NCI-H187 (cell line): ENCODE measurements at places on chromosomes 11 and 22.

DNA sequence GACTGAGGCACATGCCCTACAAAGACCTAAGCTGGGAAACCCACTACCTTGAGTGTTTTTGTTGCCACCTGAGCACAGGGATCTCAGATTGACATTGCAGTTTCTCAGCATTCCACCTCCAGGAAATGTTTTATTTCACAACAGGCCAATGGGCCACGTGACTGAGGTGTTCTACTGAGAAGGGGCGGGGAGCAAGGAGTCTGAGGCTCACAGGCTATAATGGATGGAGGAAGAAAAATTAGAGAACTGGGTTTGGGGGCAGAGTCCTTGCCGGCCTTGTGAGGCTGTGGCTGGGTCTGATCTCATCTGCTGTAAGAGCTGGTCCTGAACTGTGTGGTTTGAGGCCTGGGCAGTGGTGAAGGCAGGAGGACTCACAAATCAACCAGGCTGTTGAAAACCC, 40.7 kb downstream of the ZNF202 start:
- DNase-seq = no peak

DNA sequence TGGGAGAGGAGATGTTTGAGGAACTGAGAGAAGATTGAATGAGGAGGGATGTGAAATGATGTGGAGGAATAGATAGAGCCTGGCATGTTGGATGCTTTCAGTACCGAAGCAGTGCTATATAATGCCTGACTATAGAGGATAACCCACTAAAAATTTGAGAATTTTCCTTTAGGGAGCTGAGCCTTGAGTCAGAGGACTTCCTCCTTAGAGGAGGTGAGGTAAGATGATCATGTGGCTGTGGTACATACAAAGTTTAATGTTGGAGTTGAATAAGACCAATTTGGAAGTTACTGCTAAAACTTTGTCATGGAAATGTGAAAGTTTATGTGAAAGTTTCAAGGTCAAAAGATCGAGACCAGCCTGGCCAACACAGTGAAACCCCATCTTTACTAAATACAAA, 66.9 kb downstream of the YAP1 start:
- no peak for DNase-seq

GRCh38 chr11:107653076-107653475, 58.8 kb downstream of the SLN start:
- no peak for DNase-seq

GRCh38 chr11:6708876-6709275, 25.7 kb upstream of the MRPL17 start:
- no peak for DNase-seq

- DNase-seq = no peak
Measured at GRCh38 chr11:66579017-66579606, 10.7 kb upstream of the CTSF start.

- DNase-seq = no peak
Measured at GRCh38 chr11:70207531-70208131, 4.5 kb downstream of the FADD start.

DNA sequence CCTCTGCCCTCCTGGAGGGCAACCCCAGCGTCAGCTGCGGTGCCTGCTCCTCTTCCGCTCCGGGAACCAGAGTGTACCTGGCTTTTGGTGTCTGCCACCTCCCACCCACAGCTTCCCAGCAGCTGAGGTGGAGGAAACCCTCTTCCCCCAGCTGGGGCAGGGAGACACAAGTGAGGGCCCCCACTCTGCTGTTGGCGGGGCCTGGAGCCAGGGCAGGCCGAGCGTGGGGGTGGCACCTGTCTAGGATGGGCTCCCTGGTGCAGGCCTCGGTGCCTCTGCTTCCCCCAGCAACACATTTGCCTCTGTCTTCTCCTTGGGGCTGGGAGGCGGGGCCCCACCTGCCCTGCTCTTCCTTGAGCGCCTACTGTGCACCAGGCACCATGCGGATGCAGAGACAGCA, 6.4 kb downstream of the OSM start:
- DNase-seq = no peak

GRCh38 chr11:46886211-46886610, 32.1 kb downstream of the LRP4 start:
- DNase-seq = no peak

- DNase-seq = no peak
Measured at GRCh38 chr11:78313181-78313795, 104.3 kb downstream of the GAB2 start.

GRCh38 chr22:49838771-49839717, 11.4 kb upstream of the BRD1 start:
- DNase-seq = no peak

GRCh38 chr22:40335358-40335757, 10.9 kb upstream of the ADSL start:
- DNase-seq = no peak

GRCh38 chr11:76560219-76560618, 110.3 kb downstream of the LRRC32 start:
- no peak for DNase-seq

DNA sequence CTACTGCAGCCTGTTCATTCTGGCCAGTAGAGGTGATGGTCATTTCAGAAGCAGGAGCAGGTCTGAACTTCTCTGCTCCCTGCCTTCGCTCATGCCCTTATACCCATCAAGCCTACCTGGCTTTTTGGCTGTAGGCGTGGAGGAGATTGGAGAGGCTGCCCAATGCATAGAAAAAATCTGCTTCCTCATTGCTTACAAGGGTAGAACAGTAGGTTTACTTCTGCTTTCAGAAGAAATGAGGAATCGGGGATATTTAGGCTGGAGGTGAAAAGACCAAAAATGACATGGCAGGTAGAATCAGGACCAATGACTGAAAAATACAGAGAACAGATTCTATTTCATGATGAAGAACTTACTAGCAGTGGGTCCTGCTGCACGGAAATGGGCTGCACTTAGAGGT, 72.9 kb upstream of the YWHAH start:
- DNase-seq = no peak

GRCh38 chr11:96055706-96056387, 131.9 kb upstream of the MTMR2 start:
- no peak for DNase-seq

- DNase-seq = no peak
Measured at GRCh38 chr11:289712-290620, 1.0 kb downstream of the PGGHG start.

GRCh38 chr11:64009710-64010109, 23.5 kb downstream of the OTUB1 start:
- no peak for DNase-seq

DNA sequence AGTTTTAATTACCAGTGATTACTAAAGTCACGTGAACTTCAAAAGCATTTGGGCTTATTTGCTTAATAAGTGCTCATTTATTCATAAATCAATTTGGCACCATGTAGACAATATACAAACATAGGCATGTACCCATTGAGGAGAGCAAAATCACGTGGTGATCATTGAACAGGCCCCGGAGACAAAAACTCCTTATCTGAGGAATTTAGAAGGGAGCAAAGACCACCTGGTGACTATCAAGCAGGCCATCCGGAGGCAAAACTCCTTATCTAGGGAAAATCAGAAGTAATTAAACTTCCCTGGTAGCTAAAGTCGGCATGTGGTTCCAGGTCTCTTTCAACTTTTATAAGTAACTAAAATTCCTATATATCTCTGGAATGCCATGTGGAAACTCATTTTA, 5.7 kb upstream of the BTBD10 start:
- DNase-seq = no peak

GRCh38 chr11:90798769-90799168, 575.9 kb upstream of the CHORDC1 start:
- DNase-seq = no peak

DNA sequence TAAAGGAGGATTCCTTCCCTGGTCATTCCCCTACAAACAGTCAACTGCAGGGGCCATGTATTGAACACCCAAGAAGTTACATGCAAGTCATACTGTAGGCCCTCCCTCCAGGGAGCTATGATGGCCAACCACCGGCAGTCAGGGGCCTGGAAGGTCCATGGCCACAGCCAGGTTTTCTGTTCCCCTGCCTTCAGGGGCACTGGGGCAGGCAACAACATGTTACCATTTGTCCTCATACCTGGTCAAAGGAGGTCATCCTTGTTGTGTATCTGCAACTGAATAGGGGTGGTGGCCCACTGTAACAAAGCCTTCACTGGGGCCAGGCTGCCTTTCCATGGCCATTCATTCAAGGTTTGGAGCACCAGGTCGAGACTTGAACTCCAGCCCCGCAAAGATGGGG, 433.6 kb downstream of the DYNC2H1 start:
- no peak for DNase-seq

DNA sequence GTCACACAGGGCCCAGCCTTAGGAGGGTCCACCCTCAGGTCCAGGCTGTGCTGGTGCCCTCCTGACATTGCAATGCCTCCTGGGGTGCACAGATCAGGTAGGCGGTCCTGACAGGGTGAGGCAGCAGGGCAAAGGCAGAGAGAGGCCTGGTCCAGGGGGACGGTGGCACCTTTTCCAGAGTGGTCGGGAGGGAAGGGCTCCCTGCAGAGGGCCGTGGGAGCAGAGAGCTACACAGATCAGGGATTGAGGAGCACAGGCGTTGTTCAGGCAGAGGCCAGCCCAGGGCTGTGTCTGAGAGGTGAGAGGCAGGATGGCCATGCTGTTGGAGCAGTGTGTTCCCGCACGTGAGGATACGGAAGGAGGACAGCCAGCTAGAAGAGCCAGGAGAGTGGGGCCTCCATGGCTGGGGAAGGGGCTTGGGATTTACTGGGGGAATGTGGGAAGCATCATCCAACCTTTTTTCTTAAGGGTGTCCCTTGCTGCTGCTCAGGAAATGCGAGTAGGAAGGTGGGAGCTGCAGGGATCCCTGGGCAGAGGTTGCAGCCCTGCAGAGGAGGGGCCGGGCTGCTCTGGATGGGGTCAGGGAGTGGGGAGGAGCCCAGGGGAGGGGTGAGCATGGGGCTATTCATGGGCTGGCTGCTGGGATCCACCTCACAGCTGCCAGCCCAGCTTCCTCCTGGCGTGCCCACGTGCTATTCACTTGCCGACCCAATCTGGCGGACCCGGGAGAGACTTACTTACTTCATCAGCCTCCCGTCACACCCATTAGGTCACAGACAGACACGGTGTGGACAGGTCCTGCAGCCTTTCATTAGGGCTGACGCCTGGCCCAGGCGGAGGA, 1516.4 kb downstream of the TBC1D22A start:
- no peak for DNase-seq

DNA sequence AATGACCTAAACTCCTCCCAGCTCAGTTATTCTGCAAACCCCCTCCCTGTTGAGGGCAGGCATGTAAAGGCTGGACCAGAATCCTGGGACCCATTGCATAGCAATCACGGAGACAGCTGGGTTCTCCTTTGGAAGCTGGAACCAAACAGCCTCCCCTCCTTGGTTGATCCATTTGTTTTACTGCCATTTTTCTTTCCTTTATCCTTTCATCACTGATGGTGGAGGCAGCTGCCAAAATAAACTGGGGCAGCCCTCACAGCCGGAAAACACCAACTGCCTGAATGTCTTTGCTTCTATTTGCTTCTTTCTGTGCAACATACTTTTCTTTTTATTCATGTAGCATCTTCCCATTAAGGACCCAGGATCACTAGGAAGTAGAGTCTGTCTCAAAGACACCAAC, 150.0 kb upstream of the SYT13 start:
- DNase-seq = no peak

GRCh38 chr11:61532134-61533038, 23.8 kb downstream of the LRRC10B start:
- peak; percentile 29 for DNase-seq

GRCh38 chr22:27438271-27438980, 363.1 kb downstream of the MN1 start:
- DNase-seq = no peak

GRCh38 chr22:36028646-36029405, at the start of gene RBFOX2:
RBFOX2 (minus strand) TSS chr22:36028824; CDS start chr22:36028425, 399 bp downstream.
- DNase-seq = peak; percentile 83

DNA sequence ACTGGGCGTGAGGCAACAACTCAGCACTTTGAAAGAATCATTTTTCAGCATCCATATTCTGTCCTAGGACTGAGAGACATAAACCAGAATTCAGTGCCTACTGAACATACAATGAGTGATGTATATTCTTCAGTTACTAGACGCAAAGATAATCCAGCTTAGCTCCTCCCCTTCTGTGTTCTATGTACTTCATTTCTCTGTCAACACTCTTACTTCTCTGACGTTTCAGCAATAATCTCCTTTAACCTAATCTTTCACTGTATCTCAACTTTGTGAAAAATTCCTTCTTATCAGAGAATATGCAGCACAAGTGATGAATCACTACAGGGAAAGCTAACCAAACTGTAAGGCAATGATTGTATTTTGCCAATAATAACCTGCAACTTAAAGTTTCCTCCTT, 2.5 kb upstream of the OR51B5 start:
- no peak for DNase-seq

- DNase-seq = no peak
Measured at GRCh38 chr11:34431979-34432378, 6.8 kb upstream of the CAT start.

GRCh38 chr11:130527636-130528297, 79.3 kb downstream of the ADAMTS15 start:
- no peak for DNase-seq

- no peak for DNase-seq
Measured at GRCh38 chr11:12216671-12217374, 106.4 kb downstream of the MICAL2 start.

- no peak for DNase-seq
Measured at GRCh38 chr22:38316364-38317121, 690 bp downstream of the CSNK1E start.

- DNase-seq = no peak
Measured at GRCh38 chr22:48070083-48070482, 1307.6 kb downstream of the TBC1D22A start.
